ENCODE measurements at places on chromosomes 5 and 9. TPM values are rescaled to one million over a fixed set of nuclear protein-coding genes. Genes with fewer than 3 reads are reported as not detected.

PRSS3 gene
- 247 TPM for polyA plus RNA-seq

WNK2 gene
- polyA plus RNA-seq = 101 TPM

FOXD1 gene
- polyA plus RNA-seq = 0.04 TPM

SPINK6 gene
- not detected for polyA plus RNA-seq

CDO1 gene
- polyA plus RNA-seq = 1.3 TPM

ST8SIA4 gene
- polyA plus RNA-seq = 1.8 TPM

DIPK1B gene
- polyA plus RNA-seq = 1.1 TPM

POLR3G gene
- 0.45 TPM for polyA plus RNA-seq

ADAMTSL2 gene
- 0.27 TPM for polyA plus RNA-seq

SLC45A2 gene
- polyA plus RNA-seq = not detected

CD274 gene
- 1.1 TPM for polyA plus RNA-seq

MOB3B gene
- 34.9 TPM for polyA plus RNA-seq

ADGRD2 gene
- not detected for polyA plus RNA-seq

FBXL7 gene
- polyA plus RNA-seq = 3.6 TPM

CCNO gene
- not detected for polyA plus RNA-seq

FOXD4L5 gene
- polyA plus RNA-seq = 0.03 TPM

RALGPS1 gene
- polyA plus RNA-seq = 27.7 TPM

ZNF622 gene
- polyA plus RNA-seq = 41.5 TPM

C6 gene
- 0.75 TPM for polyA plus RNA-seq

IL33 gene
- 10.1 TPM for polyA plus RNA-seq

ROR2 gene
- not detected for polyA plus RNA-seq
